ENCODE measurements at places on chromosomes 13 and 19. TPM values are rescaled to one million over a fixed set of nuclear protein-coding genes. Genes with fewer than 3 reads are reported as not detected.
A peak's percentile ranks its signal among the peaks of the same experiment; 100 is the strongest.

PGLYRP1 gene
- total RNA-seq, result not detected

DNA sequence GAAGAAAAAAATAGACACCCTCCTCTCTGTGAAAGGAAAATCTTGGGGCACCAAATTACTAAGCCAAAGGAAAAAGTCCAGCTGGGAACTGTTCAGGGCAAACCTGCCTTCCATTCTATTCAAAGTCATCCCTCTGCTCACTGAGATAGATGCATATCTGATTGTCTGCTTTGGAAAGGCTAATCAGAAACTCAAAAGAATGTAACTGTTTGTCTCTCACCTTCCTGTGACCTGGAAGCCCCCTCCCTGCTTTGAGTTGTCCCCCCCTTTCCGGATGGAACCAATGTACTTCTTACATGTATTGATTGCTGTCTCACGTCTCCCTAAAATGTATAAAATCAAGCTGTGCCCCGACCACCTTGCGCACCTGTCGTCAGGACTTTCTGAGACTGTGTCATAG is 216.0 kb upstream of the SOX1 start:
- no peak for DNase-seq

- no peak for DNase-seq
These were observed 194.7 kb downstream of the RBM26 start for GRCh38 chr13:79211377-79211776.

ZNF813 gene
- 4.2 TPM for total RNA-seq

DNA sequence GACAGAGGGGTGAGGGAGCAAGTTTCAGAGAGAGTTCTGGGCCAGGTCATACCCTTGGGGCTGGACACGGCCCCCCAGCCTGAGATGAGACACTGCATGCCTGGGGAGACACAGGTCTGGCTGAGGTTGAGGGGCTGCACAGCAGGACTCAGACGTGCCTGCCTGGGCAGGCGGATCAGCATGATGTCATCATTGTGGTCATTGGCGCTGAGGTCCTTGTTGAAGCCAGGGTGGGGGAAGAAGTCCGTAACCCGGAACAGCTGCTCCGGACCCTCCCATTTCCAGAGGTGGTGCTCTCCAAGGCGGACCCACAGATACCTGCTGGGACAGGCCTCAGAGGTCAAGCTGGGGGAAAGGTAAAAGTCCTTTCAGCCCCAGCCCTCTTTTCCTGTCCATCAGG is 5.0 kb upstream of the KLK8 start:
- no peak for DNase-seq

- DNase-seq, result no peak
These were observed 964.8 kb downstream of the PCDH9 start for GRCh38 chr13:66265371-66265770.

ZIC2 gene
- 0.05 TPM for total RNA-seq

CDX2 gene
- not detected for total RNA-seq

ZNF546 gene
- total RNA-seq, result 0.96 TPM

- DNase-seq, result no peak
These were observed 21.5 kb downstream of the CRTC1 start for GRCh38 chr19:18704971-18705370.

- DNase-seq, result no peak
These were observed 576.5 kb upstream of the SLITRK5 start for GRCh38 chr13:87094646-87095045.

GRCh38 chr19:58555920-58556621 is 1.2 kb upstream of the CHMP2A start:
- DNase-seq, result no peak

RDH8 gene
- not detected for total RNA-seq

SLC25A41 gene
- total RNA-seq, result not detected

DNA sequence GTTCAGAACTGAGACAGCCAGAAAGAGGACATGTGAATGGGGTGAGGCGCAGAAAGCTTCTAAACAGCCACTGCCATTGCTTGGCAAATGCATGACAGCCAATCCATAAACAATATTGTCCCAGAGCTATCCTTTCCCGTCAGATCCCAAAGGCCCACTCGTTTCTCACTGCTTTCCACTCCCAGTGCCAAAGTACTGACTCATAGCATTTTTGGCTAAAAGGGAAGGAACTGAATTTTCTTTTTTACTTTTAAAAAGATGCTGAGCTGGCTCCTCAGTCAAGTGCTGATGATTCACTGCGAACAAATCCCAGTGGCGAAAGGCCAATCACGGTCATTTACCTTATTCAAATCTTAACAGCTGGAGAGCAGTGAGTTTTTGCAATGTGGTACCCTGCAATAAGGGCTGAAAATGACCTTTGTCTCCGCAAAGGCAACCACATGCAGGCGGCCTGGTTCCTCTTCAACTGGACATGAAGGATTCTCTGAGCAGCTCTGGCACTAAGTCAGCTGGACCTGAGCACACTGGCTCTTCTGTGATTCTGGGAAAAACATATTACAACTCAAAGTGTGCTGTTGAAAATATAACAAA is 151.7 kb downstream of the DCLK1 start:
- peak; percentile 93 for DNase-seq

All from M059J (cell line).